ENCODE measurements at places on chromosomes 13 and 19.

GRCh38 chr19:53192771-53193534 is at the start of gene ZNF665:
ZNF665 (minus strand) TSS chr19:53193358; CDS start chr19:53182898, 10,460 bp downstream.
- peak; percentile 80 for DNase-seq

GRCh38 chr13:72963762-72964161 is 95.0 kb upstream of the KLF5 start:
- no peak for DNase-seq

DNA sequence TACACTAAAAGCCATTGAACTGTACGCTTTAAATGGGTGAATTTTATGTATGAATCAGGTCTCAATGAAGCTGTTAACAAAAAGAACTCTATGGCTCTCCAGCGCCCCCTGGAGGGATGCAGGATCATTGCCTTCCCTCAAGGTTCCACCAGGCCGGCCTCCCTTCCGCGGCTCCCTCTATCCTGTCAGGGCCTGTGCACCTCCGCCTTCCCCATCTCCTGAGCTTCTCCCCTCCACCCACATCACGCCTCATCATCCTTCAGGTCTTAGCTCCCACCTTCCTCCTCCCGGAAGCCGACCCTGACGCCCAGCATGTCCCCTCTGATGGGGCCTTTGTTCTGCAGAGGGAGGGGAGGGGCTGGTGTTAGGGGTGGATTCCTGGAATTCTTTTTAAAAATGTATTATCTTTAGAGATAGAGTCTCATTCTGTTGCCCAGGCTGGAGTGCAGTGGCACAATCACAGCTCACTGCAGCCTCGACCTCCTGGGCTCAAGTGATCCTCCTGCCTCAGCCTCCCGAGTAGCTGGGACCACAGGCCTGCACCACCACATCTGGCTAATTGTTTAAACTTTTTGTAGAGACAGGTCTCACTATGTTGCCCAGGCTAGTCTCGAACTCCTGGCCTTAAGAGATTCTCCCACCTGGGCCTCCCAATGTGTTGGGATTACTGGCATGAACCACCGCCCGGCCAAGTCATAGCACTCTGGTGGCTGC is 27.7 kb downstream of the MEIS3 start:
- DNase-seq = peak; percentile 97

- DNase-seq = no peak
Observed at GRCh38 chr13:112742583-112742982, 52.7 kb downstream of the ATP11A start.

DNA sequence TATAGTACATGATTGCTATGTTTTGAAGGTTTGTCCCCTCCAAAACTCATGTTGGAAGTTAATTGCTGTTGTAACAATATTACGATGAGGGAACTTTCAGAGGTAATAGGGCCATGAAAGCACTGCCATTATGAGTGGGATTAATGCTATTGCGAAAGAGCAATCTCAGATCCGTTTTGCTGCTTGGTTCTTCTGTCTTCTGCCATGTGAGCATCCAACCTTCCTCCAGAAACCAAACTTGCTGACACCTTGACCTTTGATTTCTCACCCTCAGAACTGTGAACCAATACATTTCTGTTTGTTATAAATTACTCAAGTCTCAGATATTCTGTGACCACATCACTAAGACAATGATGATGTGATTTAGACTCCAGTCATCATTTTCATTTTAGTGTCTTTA is 2590.9 kb downstream of the PCDH9 start:
- no peak for DNase-seq

DNA sequence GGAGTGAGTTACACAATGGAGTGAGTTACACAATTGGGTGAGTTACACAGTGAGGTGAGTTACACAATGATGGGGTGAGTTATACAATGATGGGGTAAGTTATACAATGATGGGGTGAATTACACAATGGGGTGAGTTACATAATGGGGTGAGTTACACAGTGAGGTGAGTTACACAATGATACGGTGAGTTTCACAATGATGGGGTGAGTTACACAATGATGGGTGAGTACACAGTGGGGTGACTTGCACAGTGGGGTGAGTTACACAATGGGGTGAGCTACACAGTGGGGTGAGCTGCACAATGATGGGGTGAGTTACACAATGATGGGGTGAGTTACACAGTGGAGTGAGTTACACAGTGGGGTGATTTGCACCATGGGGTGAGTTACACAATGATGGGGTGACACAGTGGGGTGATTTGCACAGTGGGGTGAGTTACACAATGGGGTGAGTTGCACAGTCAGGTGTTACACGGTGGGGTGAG is 52.5 kb upstream of the GAS6 start:
- DNase-seq = peak; percentile 22

Data from activated CD8-positive, alpha-beta memory T cell treated with anti-CD3 and anti-CD28 coated beads, Interleukin-2, amount 50 U/mL, for 48 hours (primary cell).